ENCODE measurements at places on chromosomes 2 and 18. TPM values are rescaled to one million over a fixed set of nuclear protein-coding genes. Genes with fewer than 3 reads are reported as not detected.

The AFF3 gene
- total RNA-seq = 22.8 TPM

The SERPINB10 gene
- not detected for total RNA-seq

The MC2R gene
- total RNA-seq = not detected

DNA sequence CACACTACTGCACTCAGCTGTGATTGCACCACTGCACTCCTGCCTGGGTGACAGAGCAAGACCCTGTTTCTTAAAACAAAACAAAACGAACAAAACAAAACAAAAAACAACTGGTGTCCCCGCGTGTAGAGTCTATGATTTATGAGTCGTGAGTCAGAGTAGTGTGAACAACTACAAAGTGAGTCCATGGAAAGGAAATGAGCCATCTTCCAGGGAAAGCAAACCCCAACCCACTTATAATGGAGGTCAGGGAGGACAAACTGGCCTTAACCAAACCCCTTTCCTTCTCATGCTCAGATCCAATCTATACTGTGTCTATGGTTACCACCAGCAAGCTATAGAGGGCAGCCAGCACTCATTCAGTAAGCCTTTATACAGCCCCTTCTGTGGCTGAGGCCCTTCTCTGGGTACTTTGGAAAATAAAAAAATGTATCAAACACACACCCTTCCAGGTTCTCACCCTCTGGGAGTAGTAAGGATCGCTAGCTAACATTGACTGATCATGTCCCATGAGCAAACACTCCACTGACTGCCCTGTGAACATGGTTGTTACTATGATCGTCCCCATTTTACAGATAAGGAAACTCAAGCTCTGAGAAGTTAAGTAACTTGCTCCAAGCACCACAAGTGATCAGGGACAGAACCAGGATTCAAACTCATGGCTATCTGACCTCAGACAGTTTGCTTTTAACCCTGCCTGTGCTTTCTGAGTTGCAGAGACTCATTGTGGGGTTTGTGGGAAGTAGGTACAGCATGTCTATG lies 24.7 kb upstream of the COLEC12 start:
- DNase-seq = no peak

DNA sequence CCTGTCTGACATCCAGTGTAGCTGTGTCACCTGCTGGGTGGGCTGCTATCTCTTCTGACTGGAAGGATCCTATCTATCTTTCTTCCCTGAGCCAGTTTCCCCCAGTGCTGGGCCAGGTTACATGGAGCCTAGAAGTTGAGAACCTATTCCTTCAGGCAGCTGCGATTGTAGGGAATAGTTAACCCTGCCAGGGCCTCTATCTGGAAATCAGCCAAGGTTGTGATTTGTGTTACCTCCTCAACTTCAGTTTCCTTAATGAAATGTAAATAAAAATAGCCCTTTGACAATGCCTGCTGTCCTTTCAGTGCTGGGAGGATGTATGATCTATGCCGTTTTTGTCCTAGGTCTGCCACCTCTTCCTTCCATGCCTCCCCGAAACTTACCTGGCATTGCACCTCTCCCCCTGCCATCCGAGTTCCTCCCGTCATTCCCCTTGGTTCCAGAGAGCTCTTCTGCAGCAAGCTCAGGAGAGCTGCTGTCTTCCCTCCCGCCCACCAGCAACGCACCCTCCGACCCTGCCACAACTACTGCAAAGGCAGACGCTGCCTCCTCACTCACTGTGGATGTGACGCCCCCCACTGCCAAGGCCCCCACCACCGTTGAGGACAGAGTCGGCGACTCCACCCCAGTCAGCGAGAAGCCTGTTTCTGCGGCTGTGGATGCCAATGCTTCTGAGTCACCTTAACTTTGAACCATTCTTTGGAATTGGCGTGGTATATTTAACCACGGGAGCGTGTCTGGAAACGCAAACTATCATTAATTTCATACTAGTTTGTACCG lies 36.6 kb downstream of the GORASP2 start:
- DNase-seq = no peak

DNA sequence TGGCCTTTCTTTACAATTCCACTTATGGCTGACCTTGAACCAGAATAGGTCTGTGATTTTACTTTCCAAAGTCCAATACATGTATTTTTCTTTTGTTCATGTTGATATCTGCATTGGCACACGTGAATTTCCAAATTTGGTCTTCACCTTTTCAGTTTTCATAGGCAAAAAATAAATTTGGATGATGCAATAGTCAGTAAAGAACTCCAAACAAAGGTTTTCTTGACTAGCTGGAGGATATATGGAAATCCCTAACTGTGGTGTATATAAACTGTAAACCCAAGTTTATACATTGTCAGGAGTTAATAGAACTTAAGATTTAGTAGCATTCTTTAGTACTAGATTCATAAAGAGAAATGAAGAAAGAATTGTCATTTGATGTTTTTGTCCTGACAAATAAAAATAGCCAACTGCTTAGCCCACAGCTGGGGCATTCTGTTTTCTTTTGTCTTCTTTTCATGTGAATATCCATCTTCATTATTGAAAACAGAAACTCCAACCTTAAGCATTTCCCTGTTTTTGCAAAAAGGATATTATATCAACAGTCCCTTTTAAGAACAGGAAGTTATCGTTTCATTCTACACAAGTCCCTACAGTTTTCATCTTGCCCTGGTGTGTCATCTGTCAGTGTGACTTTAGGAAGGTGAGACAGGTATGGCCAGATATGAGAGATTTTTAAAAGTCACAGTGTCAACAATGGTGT lies 132.9 kb downstream of the BCL2 start:
- no peak for DNase-seq
